Immature natural killer cell (primary cell): ENCODE measurements at places on chromosomes 6 and 20. TPM values are rescaled to one million over a fixed set of nuclear protein-coding genes. Genes with fewer than 3 reads are reported as not detected.

DNA sequence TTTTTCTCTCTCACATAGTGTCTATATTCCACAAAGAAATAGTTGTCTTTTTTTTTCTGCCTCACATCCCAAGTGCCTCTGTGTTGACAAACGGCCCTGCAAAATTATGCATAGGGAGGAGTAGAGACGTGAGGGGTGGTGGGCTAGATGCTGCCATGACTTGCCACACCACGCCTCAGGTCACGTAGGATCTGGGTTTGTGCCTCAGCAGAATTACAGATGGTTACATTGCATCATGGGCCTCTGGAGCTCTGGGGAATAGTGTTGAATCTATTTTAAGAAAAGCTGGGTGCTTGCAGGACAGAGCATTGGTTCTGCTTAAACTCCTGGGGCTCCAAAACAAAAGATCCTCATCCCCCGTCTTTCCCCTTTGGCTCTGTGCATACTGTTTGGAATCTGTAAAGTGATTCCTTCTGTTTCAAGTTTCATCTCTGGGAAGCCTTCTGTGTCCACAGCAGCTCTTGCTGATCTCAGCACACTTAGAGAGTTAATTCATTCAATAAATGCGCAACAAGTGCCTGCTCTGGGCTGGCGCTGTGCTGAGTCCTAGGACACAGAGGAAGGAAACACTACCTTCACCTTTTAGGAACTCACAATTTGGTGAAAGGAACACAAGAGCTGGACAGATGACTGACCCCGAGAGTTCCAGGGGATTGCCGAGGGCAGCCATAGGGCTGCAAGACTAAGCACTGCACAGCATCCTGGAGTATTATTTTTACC, 2.4 kb downstream of the FANCE start:
- H3K4me1 ChIP-seq, result peaks cover 24% of the 10 kb centered on the region
- H3K27ac ChIP-seq, result no peak overlapping the region
- no peaks in the 10 kb centered on the region for H3K27me3 ChIP-seq

GRCh38 chr20:50574108-50574507, 63.9 kb downstream of the PTPN1 start:
- peaks cover 3% of the 10 kb centered on the region for H3K27me3 ChIP-seq
- H3K36me3 ChIP-seq, result peaks cover 17% of the 10 kb centered on the region
- H3K27ac ChIP-seq, result no peak overlapping the region
- H3K4me3 ChIP-seq, result no peak overlapping the region
- peaks cover 59% of the 10 kb centered on the region for H3K4me1 ChIP-seq

DNA sequence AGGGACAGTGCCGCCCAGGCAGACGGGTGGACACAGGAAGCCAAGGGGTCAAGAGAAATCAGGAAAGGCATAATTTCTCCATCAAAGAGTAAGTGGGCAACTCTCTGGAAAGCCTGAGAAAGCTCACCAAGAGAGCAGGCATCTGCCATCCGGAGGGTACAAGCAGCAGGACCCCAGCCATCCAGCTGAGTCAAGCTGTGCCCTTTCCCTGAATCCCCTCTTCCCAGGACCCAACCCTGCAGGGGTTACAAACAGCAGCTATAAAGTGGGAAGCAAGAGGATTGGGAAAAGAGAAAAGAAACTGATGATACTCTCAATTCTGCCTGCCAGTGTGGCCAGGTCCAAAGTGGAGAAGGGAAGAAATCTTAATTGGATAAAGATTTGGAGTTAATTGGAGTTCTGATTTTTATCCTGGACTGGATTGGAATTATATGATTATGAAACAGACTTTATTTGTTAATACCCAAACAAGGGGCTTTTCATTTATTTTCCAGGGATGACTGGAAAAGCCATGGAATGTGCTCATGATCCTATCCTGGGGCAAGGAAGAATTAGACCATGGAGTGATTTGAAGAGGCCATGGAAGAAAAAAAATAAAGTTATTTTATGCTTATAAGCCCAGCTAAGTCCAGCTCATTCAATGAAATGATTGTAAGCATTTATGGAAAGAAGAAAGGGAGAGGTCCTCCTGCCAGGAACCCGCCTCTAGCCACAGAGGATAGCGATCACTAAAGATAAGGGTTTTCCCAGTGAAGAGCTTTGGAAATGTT, 34.9 kb downstream of the NHLRC1 start:
- H3K4me3 ChIP-seq, result no peak overlapping the region
- H3K27ac ChIP-seq, result no peak overlapping the region
- H3K27me3 ChIP-seq, result peaks cover 3% of the 10 kb centered on the region
- no peaks in the 10 kb centered on the region for H3K4me1 ChIP-seq
- H3K36me3 ChIP-seq, result peaks cover 7% of the 10 kb centered on the region
- no peak for DNase-seq

DNA sequence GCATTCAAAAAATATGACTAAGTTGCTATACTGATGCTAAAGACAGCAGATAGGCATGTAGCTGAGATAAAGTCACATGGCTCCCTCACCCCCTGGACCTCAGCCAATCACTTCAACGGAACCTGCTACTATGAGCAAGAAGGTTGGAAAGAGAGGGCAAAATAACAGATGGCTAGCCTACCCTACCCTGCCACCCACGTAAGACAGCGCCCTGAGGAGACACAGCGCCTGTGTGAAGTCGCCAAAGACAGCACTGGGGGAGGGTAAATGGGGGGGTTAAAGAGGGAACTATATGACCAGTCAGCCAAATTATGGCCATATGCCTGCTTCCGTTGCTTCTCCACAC, 163.2 kb downstream of the RALGAPA2 start:
- no peak overlapping the region for H3K4me3 ChIP-seq
- peaks cover 31% of the 10 kb centered on the region for H3K4me1 ChIP-seq
- DNase-seq, result no peak
- H3K36me3 ChIP-seq, result peaks cover 22% of the 10 kb centered on the region
- no peak overlapping the region for H3K27ac ChIP-seq

DNA sequence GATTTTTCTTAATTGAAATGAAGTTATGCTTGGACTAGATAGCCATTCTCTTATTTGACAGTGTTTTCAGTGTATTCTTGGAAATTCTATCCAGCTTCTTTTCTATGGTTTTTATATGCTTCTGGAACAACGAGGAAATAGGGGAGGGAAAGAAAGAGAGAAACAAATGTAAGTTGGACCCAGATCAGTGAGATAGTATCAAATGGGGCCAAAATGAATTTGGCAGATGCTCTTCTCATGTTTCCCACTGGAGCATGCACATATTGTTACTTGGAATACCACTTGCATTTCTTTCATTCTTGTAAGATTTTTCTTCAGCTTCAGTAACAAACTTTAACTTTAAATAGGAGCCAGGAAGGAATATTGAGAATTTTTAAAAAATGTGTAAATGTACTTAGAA, 312.3 kb downstream of the PRL start:
- no peak for DNase-seq
- peaks cover 15% of the 10 kb centered on the region for H3K4me1 ChIP-seq
- H3K4me3 ChIP-seq, result no peak overlapping the region
- H3K36me3 ChIP-seq, result no peaks in the 10 kb centered on the region
- H3K27me3 ChIP-seq, result no peaks in the 10 kb centered on the region

DNA sequence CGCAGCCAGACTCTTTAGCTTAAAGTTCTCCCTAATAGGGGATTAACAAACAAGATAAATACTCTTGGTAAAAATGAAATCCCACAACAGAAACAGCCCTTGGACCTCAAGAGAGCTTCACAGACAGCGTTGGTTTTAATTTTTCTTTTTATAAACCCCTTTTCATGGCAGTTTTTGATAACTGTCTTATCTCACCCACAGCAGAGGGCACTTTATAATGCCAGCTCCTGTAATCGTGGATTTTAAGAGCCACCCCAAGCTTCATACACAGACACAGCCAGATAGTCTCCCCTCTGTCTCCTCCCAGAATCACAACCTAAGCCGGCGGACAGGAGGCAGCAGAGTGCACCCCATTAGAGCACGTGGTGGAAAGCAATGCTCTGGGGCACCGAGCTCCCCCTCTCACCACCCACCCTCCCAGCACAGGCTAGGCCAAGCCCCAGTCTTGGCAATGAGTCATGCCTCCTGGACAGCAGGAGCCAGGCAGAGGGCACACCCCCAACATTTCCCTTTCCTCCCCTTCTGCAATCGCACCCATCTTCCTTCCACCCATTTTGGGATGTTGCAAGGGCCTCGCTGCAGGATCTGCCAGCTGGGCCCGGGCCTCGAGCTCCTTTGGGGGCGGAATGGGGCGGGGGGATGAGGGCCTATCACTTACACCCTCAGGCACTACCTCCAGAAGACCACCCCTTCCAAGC, 2.4 kb downstream of the JAG1 start:
- H3K27me3 ChIP-seq, result peaks cover 33% of the 10 kb centered on the region
- peak overlapping the region; percentile 51 for H3K4me3 ChIP-seq
- peak; percentile 32 for DNase-seq
- H3K4me1 ChIP-seq, result peaks cover 26% of the 10 kb centered on the region

DNA sequence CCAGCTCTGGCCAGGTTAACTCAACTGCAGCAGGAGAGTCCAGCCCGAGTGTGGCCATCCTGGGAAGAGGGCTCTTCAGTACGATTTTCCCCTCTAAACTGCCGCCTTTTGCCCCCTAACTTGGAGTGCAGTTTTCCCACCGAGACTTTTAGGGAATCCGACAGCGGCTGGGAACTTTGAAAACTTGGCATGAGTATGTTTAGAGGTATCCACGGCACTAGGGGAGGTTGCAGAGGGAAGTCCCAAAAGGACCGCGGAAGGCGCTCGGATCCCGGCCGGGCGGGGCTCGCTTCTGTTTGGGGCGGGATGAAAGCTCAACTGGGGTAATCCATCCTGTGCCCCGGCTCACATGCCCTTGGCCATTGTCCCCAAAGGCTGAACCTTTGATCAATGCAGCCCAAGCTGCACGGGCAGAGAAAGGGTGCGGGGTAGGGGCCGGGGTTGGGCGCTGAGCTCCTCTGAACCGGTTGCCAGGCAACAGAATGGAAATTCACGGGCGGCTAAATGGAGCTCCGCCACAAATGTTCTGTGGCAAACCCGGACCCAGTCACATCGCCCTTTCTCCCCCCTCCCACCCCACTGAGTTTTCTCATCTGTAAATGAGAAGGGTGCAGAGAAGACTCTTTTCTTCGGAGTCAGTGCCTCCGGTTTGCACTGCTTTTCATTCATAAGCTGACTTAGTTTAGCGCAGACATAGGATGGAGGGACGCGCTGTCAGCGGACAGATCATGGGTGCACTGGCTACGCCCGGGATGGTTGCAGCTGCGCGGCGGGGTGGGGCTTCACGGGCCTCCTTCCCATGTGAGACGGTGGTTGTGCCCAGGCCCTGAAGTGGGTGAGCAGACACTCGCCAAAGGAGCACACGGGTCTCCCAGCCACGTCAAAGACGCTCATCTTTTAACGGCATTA, 2.3 kb downstream of the BMP6 start:
- H3K27me3 ChIP-seq, result peaks cover 33% of the 10 kb centered on the region
- H3K4me1 ChIP-seq, result peaks cover 17% of the 10 kb centered on the region
- H3K36me3 ChIP-seq, result no peaks in the 10 kb centered on the region
- DNase-seq, result no peak
- peak overlapping the region; percentile 6 for H3K4me3 ChIP-seq
- no peak overlapping the region for H3K27ac ChIP-seq

- no peak overlapping the region for H3K4me3 ChIP-seq
- peaks cover 4% of the 10 kb centered on the region for H3K27me3 ChIP-seq
- no peak for DNase-seq
- H3K36me3 ChIP-seq, result no peaks in the 10 kb centered on the region
- no peaks in the 10 kb centered on the region for H3K4me1 ChIP-seq
These were observed 65.1 kb downstream of the CGA start for GRCh38 chr6:87029711-87030314.

DNA sequence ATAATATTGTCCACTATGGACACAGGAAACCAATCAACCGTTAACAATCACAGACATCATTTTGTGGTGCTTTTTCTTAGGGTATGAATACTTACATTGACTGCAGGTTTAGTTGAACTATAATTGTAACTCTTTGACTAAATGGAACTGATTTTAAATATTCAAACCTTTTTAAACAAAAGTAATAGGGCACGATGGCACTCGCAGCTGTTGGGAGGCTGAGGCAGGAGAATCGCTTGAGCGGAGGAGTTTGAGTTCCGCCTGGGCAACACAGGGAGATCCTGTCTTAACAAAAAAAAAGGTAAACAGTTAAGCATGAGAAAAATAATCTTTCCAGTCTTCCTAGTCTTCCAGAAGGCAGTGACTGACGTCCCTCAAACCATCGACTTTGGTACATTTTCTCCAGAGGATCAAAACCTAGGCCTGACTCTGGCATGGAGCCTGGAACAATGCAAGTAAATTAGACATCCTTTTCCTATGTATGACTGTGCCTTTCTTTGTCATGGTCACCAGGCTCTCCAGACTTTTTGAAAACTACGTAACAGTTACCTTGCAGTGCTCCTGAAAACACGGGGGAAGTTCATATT, 16.6 kb upstream of the PRDM13 start:
- H3K4me1 ChIP-seq, result peaks cover 29% of the 10 kb centered on the region
- H3K27ac ChIP-seq, result no peak overlapping the region
- peaks cover 23% of the 10 kb centered on the region for H3K27me3 ChIP-seq
- no peaks in the 10 kb centered on the region for H3K36me3 ChIP-seq

DNA sequence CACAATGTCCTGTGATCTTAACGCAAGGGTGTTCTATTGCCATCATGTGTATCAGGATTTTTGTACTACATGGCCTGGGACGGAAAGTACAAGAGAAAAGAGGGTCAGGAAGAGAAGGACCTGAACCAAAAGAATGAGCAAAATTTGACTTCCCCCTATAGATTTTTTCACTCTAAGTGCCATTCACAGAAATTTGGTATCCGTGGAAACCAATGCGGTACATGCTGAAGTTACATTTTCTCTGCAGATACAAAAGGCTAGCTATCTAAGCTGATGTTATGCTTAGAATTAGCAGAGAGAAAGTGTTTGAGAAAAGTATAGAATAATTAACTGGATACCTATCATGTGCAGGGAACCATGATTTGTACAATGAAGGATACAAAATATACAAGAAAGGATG, 12.4 kb upstream of the PDE7B start:
- H3K27ac ChIP-seq, result no peak overlapping the region
- no peaks in the 10 kb centered on the region for H3K36me3 ChIP-seq
- no peak overlapping the region for H3K4me3 ChIP-seq

DNA sequence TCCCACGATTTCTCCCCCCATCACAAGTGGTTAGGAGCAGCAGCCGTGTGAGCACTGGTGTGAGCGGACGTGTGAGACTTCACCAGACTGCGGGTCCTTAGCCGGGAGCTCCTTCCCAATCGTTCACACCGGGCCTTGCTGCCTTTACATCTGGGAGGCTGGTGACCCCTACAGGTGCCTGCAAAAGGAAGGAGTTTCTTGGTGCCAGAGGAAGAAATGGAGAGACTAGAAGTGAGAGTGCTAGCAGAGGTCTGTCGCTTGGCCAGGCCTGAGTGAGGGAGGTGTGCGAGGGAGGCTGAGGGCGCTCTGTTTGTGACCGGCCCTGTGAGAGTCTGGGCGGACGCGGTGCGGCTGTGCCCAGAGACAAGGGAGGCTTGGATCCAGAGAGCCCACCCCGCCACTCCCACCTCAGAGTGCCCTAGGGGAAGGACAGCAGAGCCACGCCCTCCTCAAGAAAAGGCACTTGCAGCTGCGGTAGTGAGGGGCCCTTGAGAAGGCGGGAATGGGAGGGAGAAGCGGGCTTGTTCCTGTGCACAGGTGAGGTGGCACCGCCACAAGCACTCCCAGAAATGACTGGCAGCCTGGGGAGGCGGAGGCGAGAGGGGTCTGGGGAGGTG, 10.0 kb upstream of the ARMC2 start:
- H3K36me3 ChIP-seq, result no peaks in the 10 kb centered on the region
- DNase-seq, result peak; percentile 50
- H3K4me3 ChIP-seq, result peak overlapping the region; percentile 74
- H3K27me3 ChIP-seq, result peaks cover 10% of the 10 kb centered on the region
- H3K4me1 ChIP-seq, result peaks cover 38% of the 10 kb centered on the region

INSM1 gene
- not detected for polyA plus RNA-seq

NUS1 gene
- polyA plus RNA-seq, result 18.7 TPM

CRISP3 gene
- polyA plus RNA-seq, result not detected
